Adrenal gland (tissue), 19 donors: ENCODE measurements at places on chromosomes 7 and 10.

- no peaks in the 10 kb centered on the region for H3K4me1 ChIP-seq
- no peak overlapping the region for H3K27ac ChIP-seq
- DNase-seq, result no peak
- H3K4me3 ChIP-seq, result no peak overlapping the region
These were observed 72.1 kb downstream of the OR13A1 start for GRCh38 chr10:45243261-45243660.

DNA sequence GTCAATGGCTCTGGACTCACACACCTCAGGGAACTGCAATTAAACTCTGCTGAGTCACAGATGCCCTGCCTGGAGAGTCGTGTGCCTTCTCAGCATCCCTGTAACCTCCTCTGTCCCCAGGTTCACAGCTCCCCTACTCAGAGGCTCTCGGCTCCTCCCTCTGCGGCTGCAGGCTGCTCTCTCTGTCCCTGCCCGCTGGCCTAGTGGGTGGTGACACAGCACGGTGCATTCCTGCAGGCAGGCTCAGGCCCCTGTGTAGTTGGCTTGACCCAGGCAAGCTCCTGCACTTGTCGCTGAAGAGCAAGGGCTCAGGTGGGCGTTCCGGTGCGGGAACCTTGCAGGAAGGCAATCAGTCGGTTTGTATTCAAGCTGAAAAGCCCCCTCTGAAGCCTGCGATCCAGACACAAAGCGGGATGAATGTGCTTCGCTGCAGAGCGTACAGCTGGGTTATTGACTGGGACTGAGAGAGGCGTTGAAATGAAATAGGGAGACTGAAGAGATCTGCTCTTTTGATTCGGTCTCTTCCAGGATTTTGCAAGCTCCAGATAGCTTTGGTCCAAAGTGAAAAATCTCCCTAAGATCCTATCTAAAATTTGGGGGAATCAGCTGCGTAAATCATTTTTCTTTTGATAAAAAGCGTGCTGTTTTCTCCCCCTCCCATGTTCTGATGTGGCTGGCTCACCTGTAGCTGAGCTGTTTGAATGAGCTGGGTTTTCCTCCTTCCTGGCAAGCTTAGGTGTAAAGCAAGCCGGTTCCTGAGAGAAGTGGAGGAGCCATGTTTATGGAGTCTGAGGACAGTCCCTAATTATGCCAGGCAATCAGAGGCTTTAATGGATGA is 208.7 kb upstream of the PHYHIPL start:
- no peaks in the 10 kb centered on the region for H3K36me3 ChIP-seq
- H3K4me3 ChIP-seq, result no peak overlapping the region
- H3K4me1 ChIP-seq, result no peaks in the 10 kb centered on the region
- no peak overlapping the region for H3K27ac ChIP-seq
- no peaks in the 10 kb centered on the region for H3K27me3 ChIP-seq

DNA sequence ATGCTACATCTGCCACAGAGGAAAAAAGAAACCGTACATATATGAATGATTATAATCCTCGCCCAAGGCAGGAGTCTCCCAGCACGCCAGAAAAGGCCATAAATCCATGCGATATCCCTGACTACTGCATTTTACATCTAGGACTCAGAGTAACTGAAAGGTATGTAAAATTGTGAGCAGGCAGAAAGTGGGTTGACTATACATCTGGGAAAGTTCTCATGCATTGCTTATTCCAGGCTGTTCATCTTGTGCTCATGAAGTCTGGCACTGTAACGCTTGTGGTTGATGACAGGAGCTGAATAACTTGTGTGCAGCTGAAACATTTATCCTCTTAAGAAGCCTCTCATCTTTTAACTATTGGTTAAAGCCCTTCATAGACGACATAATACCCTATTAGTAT is 193.4 kb upstream of the STEAP4 start:
- no peak for DNase-seq
- H3K27ac ChIP-seq, result no peak overlapping the region
- no peaks in the 10 kb centered on the region for H3K27me3 ChIP-seq

DNA sequence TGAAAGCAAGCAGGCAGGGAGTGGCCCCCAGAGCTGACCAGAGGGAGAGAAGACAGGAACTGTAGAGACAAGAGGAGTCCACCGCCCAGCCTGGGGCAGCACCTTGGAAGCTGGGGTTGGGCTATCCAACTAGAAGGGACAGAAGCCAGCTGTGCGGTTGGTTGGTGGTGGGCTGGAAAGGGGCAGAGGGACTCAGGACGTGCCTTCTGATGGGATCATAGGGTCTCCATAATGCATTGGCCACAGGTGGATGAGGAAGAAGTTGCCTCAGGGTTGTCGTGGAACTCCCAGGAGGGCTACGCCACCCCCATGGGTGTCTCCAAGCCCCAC is 114.0 kb upstream of the RET start:
- no peaks in the 10 kb centered on the region for H3K4me1 ChIP-seq
- H3K4me3 ChIP-seq, result no peak overlapping the region
- no peak overlapping the region for H3K27ac ChIP-seq
- no peaks in the 10 kb centered on the region for H3K36me3 ChIP-seq
- no peaks in the 10 kb centered on the region for H3K27me3 ChIP-seq

DNA sequence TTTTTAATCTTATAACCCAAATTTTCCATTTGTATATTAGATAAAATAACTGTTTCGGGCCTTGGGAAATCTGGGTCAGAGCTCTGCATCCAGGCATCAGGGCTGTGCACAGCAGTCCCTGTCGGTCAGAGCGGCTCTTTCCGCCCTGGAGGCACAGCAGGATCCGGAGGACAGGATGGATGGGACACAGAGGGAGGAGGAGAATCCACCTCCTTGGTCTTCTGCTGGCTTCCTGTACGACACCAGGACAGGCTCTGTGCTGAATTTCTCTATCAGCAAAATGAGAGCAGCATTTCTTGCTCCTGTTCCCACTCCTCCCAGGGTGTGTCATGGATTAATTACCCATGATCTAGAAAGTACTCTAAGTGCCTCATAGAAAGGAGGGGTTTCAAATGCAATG is 254.9 kb downstream of the SKAP2 start:
- H3K4me3 ChIP-seq, result no peak overlapping the region
- H3K36me3 ChIP-seq, result no peaks in the 10 kb centered on the region
- DNase-seq, result no peak
- no peak overlapping the region for H3K27ac ChIP-seq
- no peaks in the 10 kb centered on the region for H3K4me1 ChIP-seq
- H3K27me3 ChIP-seq, result no peaks in the 10 kb centered on the region

DNA sequence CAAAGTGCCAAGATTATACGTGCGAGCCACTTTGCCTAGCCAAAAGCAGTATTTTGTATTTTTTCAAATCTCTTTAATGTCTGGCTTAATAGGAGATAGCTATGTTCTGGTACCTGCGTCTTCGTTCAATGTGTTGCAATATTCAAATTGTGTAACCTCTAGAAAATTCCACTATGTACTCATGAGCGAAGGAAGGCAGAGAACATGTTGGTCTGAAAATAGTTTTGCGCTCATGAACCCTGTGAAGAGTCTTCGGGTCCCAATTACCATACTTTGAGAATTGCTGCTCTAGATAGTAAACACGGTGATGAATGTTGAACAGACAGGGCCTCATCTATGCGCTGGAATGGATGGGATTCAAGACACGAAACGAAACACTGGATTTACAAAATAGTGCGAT is 2.7 kb upstream of the SUV39H2 start:
- H3K4me3 ChIP-seq, result no peak overlapping the region
- H3K4me1 ChIP-seq, result peaks cover 33% of the 10 kb centered on the region
- no peaks in the 10 kb centered on the region for H3K36me3 ChIP-seq
- H3K27ac ChIP-seq, result no peak overlapping the region
- no peaks in the 10 kb centered on the region for H3K27me3 ChIP-seq
- DNase-seq, result no peak

DNA sequence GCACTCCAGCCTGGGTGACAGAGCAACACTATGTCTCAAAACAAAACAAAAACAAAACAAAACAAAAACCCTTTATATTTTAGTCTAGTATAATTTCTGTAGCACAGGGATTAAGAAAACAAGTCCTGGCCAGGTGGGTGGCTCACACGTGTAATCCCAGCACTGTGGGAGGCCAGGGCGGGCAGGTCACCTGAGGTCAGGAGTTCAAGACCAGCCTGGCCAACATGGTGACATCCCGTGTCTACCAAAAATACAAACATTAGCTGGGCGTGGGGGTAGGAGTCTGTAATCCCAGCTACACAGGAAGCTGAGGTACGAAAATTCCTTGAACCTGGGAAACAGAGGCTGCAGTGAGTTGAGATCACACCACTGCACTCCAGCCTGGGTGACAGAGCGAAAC is 23.2 kb upstream of the ASL start:
- no peaks in the 10 kb centered on the region for H3K27me3 ChIP-seq
- DNase-seq, result no peak
- H3K36me3 ChIP-seq, result no peaks in the 10 kb centered on the region
- H3K27ac ChIP-seq, result no peak overlapping the region

DNA sequence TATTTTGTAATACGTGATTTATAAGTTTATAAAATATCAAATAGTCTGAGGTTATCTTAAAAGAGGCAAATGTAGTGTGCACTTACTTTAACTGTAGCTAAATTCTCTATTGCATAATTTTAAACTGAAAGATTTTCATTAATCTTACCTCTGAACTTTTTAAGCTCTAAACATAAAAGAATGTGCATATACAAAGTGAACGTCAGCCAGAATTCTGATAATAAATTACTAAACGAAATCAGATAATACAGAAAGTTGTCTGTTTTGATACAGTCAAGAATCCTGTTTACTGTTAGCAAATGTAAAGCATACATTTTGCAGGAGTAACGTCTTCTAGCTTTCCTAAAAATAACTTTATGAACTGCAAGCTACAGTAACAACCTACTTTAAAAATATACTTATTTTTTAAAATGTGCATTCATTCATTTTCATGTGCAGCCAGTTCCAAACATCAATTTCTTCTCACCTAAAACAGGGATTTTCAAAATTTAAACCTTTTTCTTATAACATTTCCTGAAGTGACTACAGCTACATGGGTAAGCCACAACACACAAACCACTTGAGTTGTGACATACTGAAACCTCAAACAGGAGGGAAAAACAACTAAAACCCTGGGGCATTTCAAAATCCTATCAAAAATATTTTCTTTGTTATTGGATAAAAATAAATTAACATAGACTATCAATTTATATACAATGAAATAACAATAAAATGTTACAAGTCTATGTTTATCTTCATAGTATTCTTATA is 92.7 kb downstream of the RNLS start:
- no peak overlapping the region for H3K4me3 ChIP-seq
- no peaks in the 10 kb centered on the region for H3K27me3 ChIP-seq
- DNase-seq, result no peak
- no peaks in the 10 kb centered on the region for H3K4me1 ChIP-seq
- H3K27ac ChIP-seq, result no peak overlapping the region
- no peaks in the 10 kb centered on the region for H3K36me3 ChIP-seq
